Amygdala (tissue), 56 donors: ENCODE measurements at places on chromosomes 3 and 15.

DNA sequence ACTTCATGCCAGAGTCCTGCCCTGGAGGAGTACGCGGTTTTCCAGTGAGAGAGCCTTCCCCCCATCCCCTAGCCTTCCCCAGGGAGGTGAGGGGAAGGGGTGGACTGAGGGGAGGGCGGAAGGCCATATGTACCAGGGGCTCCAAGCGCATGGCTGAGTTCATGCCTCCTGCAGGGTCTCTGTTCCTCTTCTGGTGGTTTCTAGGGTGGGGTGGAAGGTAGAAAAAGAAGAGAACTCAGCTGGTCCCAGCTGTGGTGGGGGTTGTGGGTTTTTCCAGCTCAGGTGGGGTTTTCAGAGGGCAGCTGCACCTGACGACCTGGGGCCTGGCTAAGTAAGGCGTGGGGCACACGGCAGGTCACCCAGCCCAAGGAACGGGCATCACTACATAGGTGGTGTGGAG lies 10.7 kb upstream of the IQSEC1 start:
- no peak for DNase-seq

- DNase-seq, result no peak
Measured at GRCh38 chr3:102972350-102972749, 537.5 kb downstream of the ZPLD1 start.

DNA sequence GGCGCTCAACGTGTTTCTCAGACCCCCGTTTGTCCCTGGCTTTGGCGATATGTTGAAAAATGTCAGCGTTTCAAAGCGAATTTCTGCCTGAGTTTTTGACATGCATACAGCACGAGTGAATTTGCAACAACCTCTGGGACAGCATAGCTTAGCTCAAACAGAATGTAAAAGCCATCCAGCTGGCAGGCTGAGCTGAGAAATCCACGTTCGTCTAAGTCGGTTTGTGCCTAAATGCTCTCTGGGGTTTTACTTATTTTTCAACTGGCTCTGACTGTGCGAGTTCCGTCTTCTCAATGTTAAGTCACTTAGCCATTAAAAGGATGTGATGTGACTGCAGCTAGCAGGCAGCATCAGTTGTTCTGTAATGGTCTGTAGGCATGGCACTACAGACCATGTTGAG lies 243.5 kb upstream of the SLCO3A1 start:
- no peak for DNase-seq

DNA sequence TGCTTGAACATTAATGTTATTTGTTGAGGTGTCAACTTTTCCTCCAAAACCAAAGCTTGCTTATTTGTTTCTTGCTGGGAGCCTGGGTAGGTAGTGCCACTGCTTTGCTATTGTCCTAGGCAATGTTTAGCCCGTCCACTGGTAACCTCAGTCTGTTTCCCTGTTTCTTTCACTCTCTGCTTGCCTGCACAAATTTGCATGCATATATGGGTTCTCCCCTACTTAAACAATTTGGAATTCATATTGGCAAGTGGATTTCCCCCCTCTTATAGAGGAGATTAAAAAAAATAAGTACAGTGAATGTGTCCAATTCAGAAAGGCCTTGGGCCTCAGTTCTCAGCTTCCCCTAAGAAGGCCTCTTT lies 45.0 kb upstream of the BOC start:
- DNase-seq, result no peak

DNA sequence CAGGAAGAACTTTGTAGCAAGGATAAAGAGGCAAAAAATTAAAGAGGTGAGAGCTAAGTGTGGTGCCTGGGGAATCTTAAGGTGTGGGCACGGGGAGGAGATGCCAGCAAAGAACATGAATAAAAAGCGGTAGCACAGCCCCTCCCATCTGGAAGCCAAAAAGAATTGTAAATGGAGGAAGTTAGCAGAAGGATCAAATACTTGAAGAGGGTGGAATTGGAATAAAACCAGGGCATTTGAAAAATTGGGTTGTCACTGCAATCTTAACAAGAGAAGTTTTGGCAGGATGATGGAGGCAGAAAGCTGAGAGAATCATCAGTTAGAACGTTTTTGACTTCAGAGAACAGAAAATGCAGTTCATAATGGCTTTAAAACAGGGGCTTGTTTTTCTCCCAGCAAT lies 2.4 kb downstream of the CCR2 start:
- DNase-seq, result no peak

GRCh38 chr3:144055604-144056003 lies 84.0 kb downstream of the DIPK2A start:
- DNase-seq, result no peak

DNA sequence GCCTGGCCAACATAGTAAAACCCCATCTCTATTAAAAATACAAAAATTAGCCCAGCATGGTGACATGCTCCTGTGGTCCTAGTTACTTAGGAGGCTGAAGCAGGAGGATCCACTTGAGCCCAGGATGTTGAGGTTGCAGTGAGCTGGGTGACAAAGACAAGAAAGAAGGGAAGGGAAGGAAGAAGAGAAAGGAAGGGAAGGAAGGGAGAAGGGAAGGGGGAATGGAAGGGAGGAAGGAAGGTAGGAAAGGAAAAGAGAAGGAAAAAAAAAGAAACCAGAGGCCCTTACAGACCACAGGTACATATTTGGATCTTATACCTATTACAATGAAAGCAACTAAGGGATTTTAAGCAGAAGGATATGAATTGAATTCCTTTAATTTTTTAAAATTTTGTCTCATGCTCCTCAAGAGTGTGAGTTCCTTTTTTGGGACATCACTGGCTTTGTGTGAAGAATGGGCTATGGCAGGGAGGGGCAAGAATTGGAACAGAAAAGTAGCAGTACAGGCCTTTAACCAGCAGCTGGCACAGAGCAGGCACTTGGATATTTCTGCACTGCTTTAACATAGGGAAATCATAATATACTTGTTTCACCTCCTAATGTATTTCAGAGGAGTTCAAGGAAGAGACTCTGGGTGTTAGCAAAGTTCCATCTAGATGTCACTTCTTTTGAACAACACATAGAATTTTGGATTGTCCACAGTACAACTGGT lies 7.9 kb downstream of the RAB27A start:
- DNase-seq, result no peak
